ENCODE measurements at places on chromosomes 2 and 18.

DNA sequence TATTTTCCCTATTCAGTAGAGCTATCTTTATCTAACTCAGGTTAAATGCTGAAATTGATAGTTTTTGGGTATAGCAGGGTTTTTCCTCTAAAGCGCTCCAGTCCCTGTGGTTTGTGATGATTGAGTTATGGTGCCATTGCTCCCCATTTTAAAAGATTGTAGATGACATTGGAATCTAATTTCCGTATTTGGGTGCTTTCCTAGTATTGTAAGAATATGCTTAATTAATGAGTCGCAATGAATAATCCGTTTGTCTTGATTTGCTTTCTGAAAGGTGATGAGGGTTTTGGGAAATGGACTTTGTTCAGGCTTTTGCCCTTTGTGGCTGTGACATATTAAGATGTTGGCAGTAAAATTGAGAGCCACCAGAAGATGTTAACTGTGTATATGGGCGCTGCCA is 3.9 kb downstream of the RPS7 start:
- no peak for DNase-seq

- peak; percentile 74 for DNase-seq
Measured at GRCh38 chr18:68735483-68736343, 20.8 kb upstream of the TMX3 start.

DNA sequence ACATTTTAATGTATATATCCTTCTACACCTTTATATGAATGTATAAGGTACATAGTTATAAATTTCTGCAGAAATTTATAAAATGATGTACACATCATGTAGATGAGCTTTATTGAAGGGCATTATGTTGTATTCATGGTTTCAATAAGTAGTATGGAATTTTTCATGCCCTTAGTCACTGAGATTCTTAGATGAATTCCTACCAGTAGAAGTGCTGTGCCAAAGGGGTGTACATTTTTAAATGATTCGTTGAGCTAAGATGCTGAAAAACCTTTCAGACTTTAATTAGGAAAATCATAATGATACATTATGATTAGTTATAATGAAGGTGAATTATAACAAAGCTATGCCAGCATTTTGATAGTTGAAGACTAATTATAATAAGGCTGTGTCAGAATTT is 115.2 kb downstream of the ZNF236 start:
- DNase-seq: peak; percentile 45

GRCh38 chr2:113981404-113982134 is 91.7 kb downstream of the ACTR3 start:
- DNase-seq: peak; percentile 28

DNA sequence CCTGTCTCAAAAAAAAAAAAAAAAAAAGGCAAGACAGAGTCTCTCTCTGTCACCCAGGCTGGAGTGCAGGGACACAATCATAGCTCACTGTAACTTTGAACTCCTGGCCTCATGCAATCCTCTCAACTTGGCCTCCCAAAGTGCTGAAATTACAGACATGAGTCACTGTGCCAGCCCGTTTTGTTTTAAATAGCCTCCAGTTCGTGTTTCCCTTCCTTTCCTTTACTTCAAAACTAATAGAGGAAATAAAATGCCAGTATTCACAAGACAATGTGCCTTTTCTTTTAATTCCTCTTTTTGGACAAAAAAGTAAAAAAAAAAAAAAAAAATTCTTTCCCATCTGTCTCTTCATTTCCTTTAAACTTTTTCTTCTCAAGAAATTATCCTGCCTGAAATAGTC is 54.5 kb upstream of the ACMSD start:
- DNase-seq: no peak

- no peak for DNase-seq
Measured at GRCh38 chr2:239960929-239961661, 64.0 kb downstream of the NDUFA10 start.
